Activated effector memory CD4-positive, alpha-beta T cell treated with Interleukin-2 at 50 U/mL for 16 hours (primary cell): ENCODE measurements at places on chromosomes 6 and 20.

DNA sequence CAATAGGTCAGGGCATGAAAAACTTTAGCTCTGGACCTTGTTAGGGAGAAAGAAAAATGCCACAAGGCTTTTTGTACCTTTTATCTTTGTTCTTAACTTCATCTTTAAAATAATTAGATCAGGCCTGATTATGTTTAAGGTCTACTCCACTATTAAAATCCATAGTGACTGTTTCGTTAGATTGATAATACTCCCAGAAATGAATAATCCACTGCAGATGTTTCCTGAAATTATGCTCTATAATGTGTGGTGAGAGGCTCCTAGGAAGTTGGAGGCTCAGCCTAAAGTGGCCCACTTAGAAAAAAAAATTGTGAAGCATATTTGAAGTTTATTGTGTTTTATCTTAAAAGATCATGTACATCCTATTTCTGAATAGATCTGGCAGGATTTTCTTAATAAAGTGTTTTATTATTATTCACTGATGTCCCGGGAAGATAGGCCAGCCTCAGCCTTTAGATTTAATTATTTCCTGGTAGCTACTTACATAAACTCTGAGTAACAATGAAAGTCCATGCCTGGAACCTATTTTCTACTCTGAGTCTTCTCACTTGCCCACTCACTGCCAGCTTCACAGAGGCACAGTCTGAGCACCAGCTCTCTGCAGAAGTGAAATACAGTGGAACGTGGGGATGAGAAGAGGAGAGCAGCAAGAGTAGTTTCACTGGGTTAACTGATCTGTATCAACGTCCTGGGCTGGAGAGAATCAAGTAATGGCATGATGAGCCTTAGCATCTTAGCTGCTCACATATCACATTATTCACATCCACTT lies 126.8 kb upstream of the TMEM170B start:
- no peak for DNase-seq

GRCh38 chr6:119562168-119562567 lies 212.6 kb upstream of the MAN1A1 start:
- DNase-seq = no peak

DNA sequence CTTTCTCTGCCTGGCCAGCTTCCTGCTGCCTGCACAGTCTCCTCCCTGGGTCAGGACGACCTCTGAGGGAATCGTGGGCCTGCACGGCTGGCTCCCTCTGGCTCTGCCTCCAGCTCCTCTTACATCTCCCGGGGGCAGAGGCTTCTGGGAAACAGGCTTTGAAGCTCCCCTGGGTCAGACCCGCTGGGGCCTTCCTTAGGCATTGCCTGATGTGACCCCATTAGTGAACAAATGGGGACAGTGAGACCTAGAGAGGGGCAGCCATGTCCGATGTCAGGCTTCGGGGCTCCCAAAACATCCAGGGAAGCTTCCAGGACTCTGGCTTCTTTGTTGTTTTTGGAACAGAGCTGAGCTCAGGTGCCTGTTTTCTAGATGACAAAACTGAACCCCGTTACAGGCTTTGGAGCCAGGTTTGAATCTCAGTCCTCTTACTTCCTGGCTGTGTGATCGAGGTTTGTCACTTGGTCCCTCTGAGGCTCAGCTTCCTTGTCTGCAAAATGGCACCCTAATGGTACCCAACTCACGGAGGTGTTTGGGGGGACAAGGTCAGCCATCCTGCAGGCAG lies 94.3 kb downstream of the CEBPB start:
- DNase-seq = no peak

DNA sequence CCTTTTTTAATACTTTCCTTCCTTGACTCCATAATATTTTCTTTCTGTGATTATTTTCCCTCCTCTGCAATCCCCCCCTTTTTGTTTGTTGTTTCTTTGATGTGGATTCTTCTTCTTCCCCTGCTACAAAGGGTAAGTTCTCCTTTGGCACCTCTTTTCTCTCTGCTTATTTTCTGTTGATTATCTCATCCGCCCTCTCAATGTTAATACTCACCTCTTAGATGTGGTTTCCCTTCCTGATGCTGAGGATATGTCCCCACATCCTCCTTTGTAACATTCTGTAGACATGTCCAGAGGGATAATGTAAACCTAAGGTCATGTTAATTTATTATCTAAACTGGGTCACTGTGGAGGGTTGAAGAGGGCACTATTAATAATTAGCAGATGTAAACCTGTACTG lies 17.7 kb downstream of the FLRT3 start:
- no peak for DNase-seq

GRCh38 chr6:6893701-6894100 lies 214.1 kb upstream of the RREB1 start:
- DNase-seq = no peak

GRCh38 chr6:138590796-138591709 lies 91.8 kb upstream of the NHSL1 start:
- DNase-seq = no peak

DNA sequence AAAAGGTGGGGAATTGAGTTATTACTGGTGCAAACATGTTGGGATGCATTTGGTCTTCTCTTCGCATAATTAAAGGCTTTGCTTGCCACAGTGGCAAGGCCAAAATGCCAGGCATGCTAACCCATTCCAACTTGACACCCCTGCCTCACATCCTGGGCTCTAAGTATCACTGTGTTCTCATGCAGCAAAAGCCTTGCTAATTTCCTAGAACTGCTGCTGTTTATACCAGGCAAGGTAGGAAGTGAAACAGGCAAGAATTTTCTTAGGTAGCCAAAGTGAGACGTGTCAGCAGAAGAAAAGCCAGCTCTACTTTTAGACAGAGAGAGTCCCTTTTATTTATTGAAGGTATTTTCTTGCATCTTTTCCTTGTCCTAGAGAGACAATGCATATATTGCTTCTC lies 41.2 kb downstream of the LYRM2 start:
- DNase-seq = no peak

DNA sequence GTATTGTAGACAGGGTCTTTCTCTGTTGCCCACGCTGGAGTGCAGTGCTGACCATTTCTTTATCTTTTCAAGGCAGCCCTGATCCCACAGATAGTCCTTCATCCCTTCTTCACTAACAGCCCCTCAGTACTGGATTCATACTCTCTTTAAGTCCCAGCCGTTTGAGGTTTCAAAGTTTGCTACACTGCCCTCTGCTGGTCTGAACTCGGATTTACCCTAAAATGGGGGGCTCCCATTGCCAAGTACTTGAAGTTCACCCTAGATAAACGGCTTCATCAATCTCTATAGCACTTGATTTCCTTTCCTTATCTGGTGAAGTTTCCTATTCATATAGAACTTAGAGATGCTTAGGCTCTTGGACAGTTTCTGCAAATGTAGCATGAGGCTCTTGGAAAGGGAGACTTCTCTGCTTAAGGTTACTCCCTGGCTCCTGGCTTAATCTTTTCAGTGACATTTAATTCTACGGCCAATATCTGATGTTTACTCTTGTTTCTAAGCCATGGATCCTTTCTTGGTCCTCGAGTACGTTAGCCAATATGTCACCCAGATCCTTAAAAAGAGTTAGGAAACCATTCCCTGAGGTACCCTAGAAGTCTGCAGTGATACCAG lies 21.4 kb upstream of the PREP start:
- peak; percentile 44 for DNase-seq

- DNase-seq = no peak
These were observed 18.0 kb upstream of the UBE2V1 start for GRCh38 chr20:50130995-50131394.

DNA sequence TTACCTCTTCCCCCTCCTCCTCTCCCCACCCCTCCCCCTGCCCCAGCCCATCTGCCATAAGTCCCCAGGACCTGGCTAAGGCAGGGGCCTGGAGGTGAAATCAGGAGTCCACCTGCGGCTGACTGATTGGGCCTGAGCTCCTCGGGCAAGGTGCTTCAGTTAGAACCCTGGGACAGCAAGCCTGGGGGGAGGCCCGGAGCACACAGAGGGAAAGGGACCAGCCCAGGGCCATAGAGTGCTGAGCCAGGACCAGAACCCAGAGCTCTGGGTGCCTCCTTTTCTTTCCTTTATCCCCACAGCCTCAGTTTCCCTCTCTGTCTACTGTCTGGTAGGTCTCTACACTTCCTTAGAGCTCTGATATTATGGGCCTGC lies 35.7 kb upstream of the VEGFA start:
- DNase-seq = no peak

- DNase-seq = no peak
These were observed 18.7 kb upstream of the RALGAPB start for GRCh38 chr20:38453941-38454340.

GRCh38 chr6:46407776-46408530 lies 83.3 kb downstream of the RCAN2 start:
- no peak for DNase-seq

DNA sequence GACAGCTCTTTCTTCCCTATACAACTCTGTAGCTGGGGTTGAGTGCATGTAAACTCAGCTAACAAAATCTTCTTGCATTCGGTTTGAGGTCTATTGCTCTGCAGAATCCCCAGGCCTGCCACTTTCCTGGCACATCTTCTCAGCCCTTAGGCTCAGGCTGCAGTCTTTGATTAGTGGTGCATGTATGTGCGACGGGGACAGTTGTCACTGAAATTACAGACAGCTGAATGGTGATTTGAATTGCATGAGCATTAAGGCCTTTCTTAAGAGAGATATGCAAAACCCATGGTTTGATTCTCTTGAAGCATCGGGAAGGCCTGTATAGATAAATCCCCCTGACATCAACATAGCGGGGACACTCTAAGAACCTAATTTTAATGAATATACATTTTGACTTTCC lies 222.8 kb downstream of the CDH26 start:
- no peak for DNase-seq

GRCh38 chr6:105713474-105714118 lies 310.7 kb upstream of the PREP start:
- DNase-seq = no peak

- no peak for DNase-seq
These were observed 87.8 kb upstream of the TIAM2 start for GRCh38 chr6:154907291-154907690.

GRCh38 chr6:43509142-43509983 lies 783 bp downstream of the LRRC73 start:
- DNase-seq = no peak

DNA sequence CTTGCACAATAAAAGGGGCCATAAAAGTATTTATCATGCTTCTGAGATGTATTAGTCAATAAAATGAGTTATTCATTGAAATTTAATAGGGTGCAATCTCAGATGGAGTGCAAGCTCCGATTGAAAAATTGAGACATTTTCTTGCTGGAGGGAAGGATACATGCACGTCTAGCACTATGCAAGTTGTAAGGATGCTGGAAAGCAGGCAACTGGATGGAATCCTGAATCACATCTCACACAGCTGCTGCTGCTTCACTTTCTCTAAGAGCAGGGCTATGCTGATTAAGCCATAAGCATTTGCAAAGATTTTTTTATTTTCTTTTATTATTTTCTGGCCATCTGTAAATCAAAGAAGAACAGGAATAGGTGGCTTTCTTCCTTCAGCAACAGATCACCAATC lies 308.8 kb upstream of the EPHA7 start:
- DNase-seq = no peak

DNA sequence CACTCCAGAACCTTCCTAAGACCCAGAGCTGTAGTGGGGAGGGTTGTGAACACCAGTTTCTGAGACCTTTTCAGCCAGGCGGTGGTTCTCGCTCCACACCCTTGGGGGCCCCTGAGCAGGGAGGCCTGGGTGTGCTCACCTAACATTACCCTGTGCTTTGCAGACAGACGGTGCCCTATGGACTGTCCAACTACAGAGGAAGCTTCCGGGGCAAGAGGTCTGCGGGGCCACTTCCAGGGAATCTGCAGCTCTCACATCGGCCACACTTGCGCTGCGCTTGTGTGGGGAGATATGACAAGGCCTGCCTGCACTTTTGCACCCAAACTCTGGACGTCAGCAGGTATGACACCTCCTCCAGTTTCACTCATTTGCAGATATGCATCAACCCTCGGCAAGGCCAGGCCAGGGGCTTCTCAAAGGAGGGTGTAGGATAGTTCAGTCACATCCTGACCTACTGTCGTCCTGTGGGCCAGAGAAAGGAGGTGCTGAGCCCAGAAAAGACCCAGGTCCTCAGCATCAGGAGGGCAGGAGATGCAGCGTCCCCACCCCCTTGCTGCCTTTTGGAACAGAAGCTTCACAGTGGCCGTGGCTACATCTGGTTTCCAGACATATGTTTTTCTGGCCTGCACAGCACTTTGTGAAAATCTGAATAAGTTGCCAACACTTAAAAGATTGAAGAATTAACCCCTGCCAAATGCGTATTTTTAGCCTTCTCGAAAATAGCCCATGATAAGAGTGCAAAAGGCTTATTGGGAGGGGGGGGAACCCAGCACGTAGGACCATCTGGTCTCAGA lies 20.6 kb downstream of the EDN3 start:
- no peak for DNase-seq

DNA sequence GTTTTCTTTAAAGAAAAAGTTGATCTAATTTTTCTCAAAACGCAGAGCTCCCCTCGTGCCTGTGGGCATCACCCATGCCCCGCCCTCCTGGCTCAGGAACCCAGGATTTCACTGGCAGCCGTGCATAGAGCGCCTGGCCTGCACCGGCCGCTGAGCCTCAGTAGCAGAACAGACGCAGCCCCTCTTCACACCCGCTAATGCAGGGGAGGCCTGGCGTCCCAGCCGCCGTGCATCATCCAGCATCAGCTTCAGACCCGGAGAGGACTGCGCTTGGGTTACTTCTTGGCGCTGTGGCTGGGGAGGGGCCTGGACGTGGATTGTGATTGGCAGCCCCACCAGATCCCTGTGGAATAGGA lies 18.1 kb downstream of the RBM38 start:
- no peak for DNase-seq

- no peak for DNase-seq
These were observed 39.4 kb downstream of the HNF4A start for GRCh38 chr20:44394702-44395460.

GRCh38 chr20:17823409-17824144 lies 123.8 kb downstream of the BANF2 start:
- no peak for DNase-seq

GRCh38 chr6:14380086-14380820 lies 262.7 kb downstream of the CD83 start:
- DNase-seq = no peak

DNA sequence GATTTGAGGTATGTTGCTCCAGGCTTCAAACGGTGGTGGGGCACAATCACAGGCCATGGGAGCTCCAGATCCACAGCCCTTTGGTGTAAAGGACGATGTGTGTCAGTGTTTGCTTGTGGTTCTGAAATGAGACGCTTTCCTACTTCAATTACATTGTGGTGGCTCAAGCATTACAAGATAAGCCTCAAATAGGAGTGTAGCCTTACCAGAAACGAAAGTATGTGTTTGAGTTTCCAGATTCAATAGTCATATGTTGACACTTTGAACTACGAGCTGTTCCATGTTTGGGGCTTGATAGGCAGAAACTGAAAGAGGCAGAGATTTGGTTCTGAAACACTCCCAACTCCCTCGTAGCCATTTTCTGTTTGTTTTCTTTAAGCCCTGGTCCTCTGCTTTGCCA lies 187.1 kb downstream of the MYLK4 start:
- DNase-seq = no peak

- no peak for DNase-seq
These were observed 22.0 kb upstream of the L3MBTL3 start for GRCh38 chr6:129996387-129996786.
